ENCODE measurements at places on chromosomes 1 and 21.

- DNase-seq, result peak; percentile 70
These were observed 35.5 kb downstream of the CAPN2 start for GRCh38 chr1:223747838-223748335.

GRCh38 chr1:54277451-54278341, 77.7 kb downstream of the MRPL37 start:
- DNase-seq, result peak; percentile 67

DNA sequence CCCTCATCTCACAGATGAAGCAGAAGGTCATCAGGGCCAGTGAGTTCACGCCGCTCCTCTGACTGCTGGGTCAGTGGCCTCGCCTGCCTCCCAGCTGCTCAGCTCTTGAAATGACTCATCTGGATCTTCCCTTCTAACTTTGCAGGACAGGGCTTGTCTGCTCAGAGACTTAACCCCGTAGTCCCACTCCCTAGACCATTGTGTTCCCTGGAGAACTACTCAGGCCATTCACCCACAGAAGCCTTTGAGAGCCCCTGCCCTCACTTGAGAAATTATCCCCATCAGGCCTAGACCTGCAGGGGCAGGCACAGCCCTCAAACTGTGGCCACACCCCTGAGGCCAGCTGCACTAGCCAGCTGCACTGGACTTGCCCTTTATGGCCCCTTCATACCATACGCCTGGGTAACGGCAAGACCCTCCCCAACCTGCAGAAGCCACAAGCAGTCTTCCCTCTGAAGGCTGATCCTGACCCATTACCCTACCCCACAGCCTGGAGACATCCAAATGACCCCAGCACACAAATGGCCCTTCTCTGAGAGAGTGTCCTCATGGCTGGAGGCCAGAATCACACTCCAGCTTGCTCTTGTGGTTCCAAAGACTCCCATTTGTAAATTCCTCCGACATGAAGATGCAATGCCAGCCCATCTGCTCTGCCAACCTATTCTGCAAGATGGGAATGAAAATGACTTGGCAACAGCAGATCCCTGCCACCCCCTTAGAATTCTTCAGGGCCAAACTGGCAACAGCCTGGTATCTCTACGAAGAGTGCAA, 33.2 kb downstream of the RCSD1 start:
- peak; percentile 51 for DNase-seq

GRCh38 chr1:183236158-183236725, 50.2 kb downstream of the LAMC2 start:
- no peak for DNase-seq

DNA sequence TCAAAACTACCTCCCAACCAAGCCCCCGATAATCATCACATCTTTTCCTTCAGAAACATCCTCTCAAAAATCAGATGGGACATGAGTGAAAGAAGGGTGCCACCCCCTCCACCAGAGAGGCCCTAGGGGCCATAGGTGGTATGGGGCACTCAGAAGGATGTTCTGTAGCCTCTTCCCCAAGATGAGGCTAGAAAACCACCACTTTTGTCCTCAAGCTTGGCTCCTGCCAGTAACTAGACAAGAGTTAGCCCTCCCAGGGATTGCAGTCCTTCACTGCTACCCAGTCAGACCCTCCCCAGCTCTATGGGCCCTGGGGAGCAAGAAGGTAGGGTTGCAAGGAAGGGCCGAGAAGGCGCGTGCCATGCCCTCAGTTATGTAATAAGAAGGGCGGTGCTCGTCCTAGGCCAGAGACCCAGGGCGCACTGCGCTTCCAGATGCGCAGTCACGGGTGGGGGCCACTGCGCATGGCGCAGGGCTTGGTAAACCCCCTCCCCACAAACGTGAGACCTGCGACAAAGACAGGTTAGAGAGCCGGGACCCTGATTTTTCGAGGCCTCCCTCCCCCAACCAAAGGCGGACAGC, 69.7 kb downstream of the CD46 start:
- no peak for DNase-seq

- no peak for DNase-seq
These were observed 172.2 kb upstream of the C8B start for GRCh38 chr1:57137980-57138379.

- DNase-seq, result no peak
These were observed 102.3 kb upstream of the ESRRG start for GRCh38 chr1:216825557-216825956.

DNA sequence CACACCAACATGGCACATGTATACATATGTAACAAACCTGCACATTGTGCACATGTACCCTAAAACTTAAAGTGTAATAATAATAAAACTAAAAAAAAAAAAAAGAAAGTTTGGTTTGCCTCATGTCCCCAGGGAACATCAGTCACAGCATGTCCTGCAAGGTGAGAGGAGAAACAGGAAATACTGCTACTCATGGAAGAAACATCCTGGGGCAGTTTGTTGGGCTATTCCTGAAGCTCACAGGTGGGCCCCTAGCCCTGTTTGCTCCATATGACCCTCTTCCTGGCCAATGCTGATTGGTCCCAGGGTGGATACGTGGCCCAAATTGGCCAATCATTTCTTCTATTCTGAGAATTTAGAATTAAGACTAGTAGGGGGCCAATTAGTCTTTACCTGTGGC, 103.4 kb upstream of the ADAR start:
- DNase-seq, result no peak

DNA sequence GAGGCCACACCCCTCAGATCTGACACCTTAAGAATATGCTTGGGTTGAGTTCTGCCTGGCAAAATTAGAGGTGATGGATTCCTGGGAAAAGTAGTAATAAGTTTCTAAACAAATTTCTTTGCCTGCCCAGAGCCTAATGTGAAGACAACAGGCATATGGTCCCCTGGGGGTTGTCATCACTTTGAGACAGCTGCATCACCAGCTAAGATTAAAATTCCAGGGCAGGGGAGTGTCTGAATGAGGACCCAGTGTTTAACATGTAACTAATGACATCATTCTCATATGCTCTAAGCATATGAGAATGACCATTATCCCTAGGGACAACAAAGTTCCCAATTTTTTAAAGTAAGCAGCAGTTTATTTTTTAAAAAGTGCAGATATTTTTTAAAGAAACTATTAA, 432.2 kb downstream of the PCP4 start:
- no peak for DNase-seq

- DNase-seq, result no peak
These were observed 1.3 kb downstream of the ARL8A start for GRCh38 chr1:202143011-202143767.

- no peak for DNase-seq
These were observed 90.2 kb upstream of the CSF3R start for GRCh38 chr1:36572906-36573305.

GRCh38 chr1:15627343-15627988, 10.2 kb downstream of the DDI2 start:
- DNase-seq, result no peak

DNA sequence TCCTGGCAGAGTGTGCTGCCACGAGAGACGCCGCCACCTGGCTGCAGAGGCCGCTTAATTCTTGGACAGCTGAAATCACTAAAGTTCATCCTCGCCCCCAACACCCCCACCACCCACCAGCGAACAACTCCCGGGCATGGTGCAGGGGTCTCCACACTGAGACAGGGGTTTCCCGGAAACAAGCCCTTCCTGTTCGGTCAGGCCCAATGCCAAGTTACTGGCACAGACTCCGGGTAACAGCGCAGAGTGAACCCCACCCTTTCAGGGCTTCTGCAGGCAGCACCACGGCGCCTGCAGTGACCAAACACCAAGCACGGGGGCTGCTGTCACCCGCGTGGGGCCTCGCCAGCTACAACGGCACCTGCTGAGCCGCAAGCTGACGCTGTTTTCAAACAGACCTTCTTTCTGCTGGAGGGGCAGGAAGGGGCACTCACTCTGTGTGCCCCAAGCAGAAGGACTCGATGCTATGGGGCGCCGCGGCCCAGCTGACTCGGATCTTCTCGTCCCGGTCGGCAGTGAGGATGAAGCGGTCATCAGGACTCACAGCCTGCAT, 17.4 kb downstream of the WDR4 start:
- no peak for DNase-seq

GRCh38 chr1:59701376-59701775, 113.4 kb upstream of the HOOK1 start:
- peak; percentile 78 for DNase-seq

All from amniotic epithelial cell (primary cell).